Stimulated activated CD4-positive, alpha-beta T cell treated with anti-CD3 and anti-CD28 coated beads, Interleukin-2, amount 100 ng/mL, for 4 hours (primary cell): ENCODE measurements at places on chromosomes 11 and 22.

GRCh38 chr11:62677156-62677555 lies 1.7 kb downstream of the UBXN1 start:
- no peak for DNase-seq

GRCh38 chr22:26444777-26445176 lies 15.7 kb downstream of the ASPHD2 start:
- DNase-seq: no peak

DNA sequence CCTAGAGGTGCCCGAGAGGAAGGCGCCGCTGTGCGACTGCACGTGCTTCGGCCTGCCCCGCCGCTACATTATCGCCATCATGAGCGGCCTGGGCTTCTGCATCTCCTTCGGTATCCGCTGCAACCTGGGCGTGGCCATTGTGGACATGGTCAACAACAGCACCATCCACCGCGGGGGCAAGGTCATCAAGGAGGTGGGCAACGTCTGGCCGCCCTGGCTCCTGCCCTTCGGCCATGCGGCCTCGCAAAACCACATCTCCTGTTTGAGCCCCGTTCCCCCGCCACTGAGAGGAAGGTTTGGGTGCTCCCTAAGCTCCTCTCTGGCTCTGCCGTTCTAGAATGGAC lies 3.4 kb downstream of the SLC17A6 start:
- no peak for DNase-seq

- no peak for DNase-seq
Observed at GRCh38 chr11:30585892-30586250, 282 bp downstream of the MPPED2 start.

- no peak for DNase-seq
Observed at GRCh38 chr11:8156877-8157276, 11.9 kb downstream of the RIC3 start.

GRCh38 chr11:100550912-100551632 lies 136.0 kb upstream of the ARHGAP42 start:
- DNase-seq: no peak

- no peak for DNase-seq
Observed at GRCh38 chr22:45905924-45906865, 70.8 kb downstream of the WNT7B start.

- DNase-seq: no peak
Observed at GRCh38 chr22:49462795-49463194, 364.9 kb downstream of the BRD1 start.

DNA sequence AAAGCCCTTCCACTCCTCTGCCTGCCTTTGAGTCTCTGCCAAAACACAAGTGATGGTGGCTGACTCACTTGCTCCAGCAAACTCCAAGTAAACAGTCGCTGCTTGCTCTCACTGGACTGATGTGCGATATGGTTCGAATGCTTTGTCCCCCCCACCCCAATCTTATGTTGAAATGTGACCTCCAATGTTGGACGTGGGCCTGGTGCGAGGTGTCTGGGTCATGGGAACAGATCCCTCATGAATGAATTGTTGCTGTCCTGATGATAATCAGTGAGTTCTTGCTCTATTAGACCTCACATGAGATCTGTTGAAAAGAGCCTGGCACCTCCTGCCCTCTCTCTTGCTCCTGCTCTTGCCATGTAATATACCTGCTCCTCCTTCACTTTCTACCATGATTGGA lies 747.9 kb downstream of the OPCML start:
- no peak for DNase-seq

DNA sequence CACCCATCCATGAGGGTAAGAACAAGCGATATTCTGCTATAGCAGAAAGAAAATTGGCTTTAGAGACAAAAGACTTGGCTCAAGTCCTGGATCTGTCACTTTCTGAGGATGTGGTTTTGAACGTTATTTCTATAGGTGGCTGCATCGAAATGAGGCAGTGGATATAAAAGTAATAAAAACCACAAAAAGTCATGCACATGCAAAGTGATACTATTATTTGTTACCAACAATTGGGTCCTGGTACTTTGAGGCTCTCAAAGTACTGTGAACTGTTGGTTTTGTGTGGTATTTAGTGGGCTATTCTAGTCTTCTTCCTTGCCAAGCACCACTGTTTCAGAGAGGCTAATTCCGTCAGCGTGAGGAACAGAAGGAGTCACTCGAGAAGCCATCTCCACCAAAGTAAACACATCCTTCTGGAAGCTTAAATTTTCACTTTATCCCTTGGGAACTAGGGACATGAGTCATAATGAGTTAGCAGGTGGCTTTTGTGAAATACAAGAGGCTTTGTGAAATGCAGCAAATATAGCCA lies 13.1 kb downstream of the UBASH3B start:
- DNase-seq: no peak

GRCh38 chr11:31529189-31529588 lies 19.6 kb downstream of the ELP4 start:
- no peak for DNase-seq

- no peak for DNase-seq
Observed at GRCh38 chr22:20585639-20586402, 78.4 kb downstream of the MED15 start.

- DNase-seq: no peak
Observed at GRCh38 chr22:39984006-39984405, 10.7 kb upstream of the FAM83F start.

DNA sequence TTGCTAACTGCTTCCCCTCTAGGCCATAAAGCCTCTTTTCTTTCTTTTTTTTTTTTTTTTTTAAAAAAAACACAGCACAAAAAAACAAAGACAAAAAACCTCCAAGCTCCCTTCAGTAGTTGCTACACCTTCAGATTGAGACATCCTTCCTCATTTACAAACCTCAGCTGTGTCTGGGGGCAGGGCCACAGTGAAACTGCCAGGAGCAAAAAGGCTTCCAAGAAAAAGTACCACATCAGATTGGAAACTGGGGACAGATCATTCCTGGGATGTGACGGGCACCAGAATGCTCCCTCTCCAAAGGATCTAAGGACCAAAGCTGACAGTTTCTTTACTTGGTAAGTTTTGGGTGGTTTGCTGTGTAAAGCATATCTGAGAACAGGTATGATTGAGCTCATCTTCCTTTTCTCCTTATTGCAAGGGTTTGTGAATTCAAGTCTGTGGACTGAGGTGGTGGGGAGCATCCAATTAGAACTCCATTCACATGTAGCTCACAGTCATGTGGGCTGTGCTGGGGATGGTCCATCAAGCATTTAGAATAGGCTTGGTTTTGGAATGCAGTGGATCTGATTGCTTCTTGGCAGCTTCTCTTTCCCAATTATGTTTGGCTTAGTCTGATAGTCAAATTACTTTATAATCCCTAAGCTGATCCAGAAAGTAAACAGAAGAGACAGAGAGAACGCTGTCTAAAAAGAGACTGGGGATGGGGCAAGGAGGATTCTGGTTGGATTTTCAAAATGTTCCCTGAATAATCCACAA lies 705 bp downstream of the BBOX1 start:
- no peak for DNase-seq

DNA sequence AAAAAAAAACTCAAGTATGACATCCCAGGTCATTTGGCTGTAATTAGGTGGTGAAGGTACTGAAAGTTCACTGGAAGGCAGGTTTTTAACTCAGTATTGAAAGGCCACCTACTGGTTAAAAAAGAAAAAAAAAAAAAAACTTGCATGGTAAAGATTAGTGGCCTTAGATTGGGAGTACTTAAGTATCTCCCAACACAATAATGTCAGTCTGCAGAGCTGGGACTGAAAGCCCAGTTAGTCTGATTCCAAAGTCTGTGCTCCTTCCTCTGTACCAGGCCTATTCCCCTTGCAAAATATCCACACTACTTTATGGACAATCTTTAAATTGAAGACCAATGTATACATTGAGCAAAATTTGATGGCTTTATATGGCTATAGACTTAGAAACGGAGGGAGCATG lies 85.5 kb downstream of the NOX4 start:
- no peak for DNase-seq

GRCh38 chr11:23413057-23413456 lies 552.8 kb upstream of the CCDC179 start:
- no peak for DNase-seq

DNA sequence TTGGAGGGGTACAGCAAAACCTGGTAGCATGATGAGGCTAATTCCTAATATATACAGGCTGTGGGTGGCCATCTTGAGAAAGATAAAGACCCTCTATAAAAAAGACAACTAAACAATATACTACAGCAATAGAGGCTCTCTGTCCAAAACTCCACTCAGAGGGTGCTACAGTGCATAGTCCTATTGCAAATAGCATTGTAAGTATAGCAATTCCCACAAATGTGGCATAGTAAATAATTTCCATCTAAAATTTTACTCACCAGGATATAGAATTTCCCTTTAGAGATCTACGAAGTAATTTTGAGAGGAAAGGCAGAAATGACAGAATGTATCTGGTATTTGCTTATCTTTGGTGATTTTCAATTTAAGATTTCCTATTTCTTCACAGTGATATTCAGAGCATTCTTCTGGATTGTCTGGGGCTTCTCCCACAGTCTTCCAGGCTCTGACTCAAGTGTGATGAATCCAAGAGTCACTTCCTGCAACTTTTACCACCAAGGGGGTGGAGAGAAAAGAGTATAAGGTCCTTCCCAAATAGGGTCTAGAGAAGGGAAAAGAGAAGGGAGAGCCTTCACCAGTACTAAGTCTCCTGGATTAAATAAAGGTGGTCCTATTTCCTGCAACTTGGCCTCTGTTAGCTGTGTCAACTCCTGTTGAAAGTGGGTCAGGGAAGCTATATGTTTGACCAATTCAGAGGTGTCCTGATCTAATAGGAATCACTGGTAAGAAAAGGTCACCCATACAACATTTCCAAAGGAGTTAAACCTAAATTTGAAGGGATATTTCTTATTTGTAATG lies 1054.7 kb upstream of the CNTN5 start:
- no peak for DNase-seq

DNA sequence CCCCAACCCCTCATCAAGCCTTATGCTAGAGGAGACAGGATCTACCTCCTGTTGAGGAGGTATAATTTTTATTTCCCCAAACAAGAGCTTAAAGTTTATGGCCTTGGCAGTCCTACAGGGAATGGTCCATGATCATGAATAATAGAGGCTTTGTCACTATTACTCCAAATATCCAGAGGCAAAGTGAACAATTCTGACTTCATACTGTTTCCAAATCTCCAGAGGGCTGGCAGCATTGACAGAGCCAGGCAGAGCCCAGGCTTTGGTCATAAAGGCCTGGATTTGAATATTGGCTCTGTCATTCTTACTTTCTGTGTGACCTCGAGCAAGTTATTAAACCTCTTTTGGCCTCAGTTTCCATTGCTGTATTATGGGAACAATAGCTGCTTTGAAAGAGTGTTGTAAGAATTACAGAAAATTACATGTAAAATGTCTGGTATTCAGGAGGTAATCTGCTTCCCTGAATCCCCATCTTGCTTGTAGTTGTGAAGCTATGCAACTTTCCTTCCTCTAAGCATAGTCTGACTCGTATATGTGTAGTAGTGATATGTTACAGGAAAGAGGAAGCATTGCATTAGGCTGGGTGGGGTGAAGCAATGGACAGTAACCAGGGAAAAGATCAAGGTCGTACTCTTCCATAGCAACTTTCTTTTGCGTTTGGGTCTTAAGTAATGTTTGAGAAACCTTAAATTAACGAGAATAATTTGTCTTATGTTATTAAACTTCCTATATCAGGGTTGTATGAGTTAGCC lies 88.8 kb downstream of the CD44 start:
- no peak for DNase-seq

DNA sequence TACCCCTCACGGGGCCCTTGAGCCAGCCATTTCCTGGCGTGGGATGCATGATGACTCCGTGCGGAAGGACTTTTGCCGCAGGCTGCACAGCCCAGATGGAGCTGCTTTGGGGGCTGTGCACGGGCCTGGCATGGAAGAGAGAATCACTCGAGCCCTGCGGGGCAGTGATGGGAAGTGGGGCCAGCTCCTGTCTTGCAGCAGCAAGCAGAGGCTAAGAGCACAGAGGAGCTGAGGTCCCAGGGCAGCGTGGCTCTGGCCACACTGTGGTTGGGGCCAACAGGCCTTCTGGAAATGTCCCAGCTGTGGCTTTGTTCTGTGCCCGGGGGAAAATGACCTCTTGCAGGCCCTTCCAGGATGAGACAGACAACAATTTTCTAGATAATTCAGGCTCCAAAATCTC lies 92.7 kb upstream of the TIMP3 start:
- no peak for DNase-seq

- DNase-seq: no peak
Observed at GRCh38 chr11:134939031-134939430, 527.0 kb upstream of the B3GAT1 start.

DNA sequence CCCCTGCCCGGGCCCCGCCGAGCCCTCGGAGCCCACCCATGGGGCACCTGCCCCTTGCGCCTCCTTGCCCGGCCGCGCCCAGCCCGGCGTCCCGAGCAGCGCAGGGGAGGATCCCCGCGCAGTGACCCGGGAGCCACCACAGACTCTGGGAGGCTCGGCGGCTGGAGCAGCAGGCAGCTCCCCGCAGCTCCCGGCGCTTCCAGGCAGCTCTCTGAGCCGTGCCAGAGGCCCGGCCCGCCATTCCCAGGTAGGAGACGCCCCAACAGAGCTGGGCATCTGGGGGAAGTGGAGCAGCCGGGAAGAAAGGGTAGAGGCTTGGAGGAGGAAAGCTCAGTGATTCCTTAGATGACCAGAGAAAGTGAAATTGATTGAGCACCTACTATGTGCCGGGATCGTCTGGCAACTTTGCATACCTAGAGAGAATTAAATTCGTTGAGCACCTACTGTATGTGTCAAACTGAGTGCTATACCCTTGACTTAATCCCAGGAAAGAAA lies 670 bp downstream of the RASD2 start:
- DNase-seq: no peak

DNA sequence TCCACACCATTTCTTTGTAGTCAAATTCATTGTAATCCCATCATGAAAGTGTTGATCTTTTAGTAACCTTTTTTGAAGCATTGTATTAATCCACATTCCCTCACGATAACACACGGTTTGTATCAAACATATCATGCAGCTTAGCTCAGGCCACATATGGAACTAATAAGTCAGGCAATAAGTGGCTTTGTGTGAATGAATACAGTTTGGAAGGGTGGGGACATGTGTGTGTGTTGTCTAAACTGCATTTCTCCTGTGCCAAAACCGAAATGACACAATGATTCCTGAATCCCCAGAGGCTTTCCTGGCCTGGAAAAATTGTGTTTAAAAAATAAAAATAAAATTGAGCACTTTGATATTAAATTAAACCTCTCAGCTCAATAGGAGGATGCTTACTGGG lies 98.3 kb downstream of the WNT11 start:
- DNase-seq: no peak

DNA sequence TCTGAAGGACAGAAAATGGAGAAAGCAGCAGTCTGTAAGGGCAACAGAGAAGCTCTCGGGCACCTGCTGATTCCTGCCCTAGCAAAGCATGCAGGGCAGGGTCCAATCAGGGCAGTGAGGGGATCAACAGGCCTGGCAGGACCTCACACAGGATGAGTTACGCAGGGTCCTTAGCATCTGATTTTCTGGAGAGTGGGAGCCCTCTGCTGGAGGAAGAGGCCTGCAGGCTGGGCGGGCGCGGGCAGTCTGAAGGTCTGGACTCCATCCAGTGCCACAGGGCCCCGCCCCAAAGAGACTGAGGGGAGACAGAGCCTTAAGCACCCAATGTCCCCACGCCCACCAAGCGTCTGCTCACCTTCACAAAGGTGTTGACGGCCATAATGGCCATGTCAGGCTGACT lies 28.9 kb downstream of the AP1B1 start:
- DNase-seq: no peak
